Spinal cord (tissue), 10 donors: ENCODE measurements at places on chromosomes 6 and 20. TPM values are rescaled to one million over a fixed set of nuclear protein-coding genes. Genes with fewer than 3 reads are reported as not detected.
A peak's percentile ranks its signal among the peaks of the same experiment; 100 is the strongest.

DNA sequence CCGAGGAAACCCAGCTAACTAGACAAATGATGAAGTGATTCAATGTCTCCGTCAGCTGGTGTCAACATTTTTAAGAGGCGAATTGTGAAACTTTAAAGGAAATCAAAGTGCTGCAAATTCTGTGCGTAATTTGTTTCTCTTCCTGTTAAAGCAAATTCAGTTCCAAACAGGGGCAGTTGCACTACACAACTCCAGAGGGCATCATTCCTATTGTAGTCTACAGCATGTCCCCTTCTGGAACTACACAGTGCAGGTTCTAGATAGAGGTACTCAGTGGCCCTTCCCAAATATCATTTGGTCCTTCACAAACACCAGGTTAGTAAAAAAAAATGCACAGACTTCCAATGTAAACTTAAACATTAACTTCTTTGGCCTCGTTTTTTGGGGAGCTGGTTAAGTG lies 38.3 kb upstream of the SMLR1 start:
- H3K4me1 ChIP-seq: no peaks in the 10 kb centered on the region
- no peak overlapping the region for H3K4me3 ChIP-seq
- no peaks in the 10 kb centered on the region for H3K27me3 ChIP-seq
- H3K27ac ChIP-seq: no peak overlapping the region
- no peak for DNase-seq
- H3K36me3 ChIP-seq: no peaks in the 10 kb centered on the region

GRCh38 chr6:170404036-170404435 lies 97.5 kb downstream of the FAM120B start:
- H3K36me3 ChIP-seq: peaks cover 26% of the 10 kb centered on the region
- peaks cover 21% of the 10 kb centered on the region for H3K4me1 ChIP-seq
- peak; percentile 61 for DNase-seq

The NKX2-4 gene
- not detected for polyA plus RNA-seq

GRCh38 chr6:63635215-63635587 lies 401 bp upstream of the PHF3 start:
- H3K36me3 ChIP-seq: no peaks in the 10 kb centered on the region
- H3K4me3 ChIP-seq: peak overlapping the region; percentile 85
- H3K4me1 ChIP-seq: no peaks in the 10 kb centered on the region
- DNase-seq: no peak
- peak overlapping the region; percentile 86 for H3K27ac ChIP-seq

- H3K36me3 ChIP-seq: peaks cover 16% of the 10 kb centered on the region
- no peak for DNase-seq
- peak overlapping the region; percentile 79 for H3K27ac ChIP-seq
- H3K27me3 ChIP-seq: no peaks in the 10 kb centered on the region
- peak overlapping the region; percentile 84 for H3K4me3 ChIP-seq
Measured at GRCh38 chr20:45857882-45858216, 435 bp downstream of the ZSWIM3 start.

GRCh38 chr6:52341561-52342260 lies 20.2 kb upstream of the PAQR8 start:
- DNase-seq: no peak
- H3K27ac ChIP-seq: no peak overlapping the region
- no peak overlapping the region for H3K4me3 ChIP-seq
- H3K27me3 ChIP-seq: no peaks in the 10 kb centered on the region
- H3K36me3 ChIP-seq: no peaks in the 10 kb centered on the region

DNA sequence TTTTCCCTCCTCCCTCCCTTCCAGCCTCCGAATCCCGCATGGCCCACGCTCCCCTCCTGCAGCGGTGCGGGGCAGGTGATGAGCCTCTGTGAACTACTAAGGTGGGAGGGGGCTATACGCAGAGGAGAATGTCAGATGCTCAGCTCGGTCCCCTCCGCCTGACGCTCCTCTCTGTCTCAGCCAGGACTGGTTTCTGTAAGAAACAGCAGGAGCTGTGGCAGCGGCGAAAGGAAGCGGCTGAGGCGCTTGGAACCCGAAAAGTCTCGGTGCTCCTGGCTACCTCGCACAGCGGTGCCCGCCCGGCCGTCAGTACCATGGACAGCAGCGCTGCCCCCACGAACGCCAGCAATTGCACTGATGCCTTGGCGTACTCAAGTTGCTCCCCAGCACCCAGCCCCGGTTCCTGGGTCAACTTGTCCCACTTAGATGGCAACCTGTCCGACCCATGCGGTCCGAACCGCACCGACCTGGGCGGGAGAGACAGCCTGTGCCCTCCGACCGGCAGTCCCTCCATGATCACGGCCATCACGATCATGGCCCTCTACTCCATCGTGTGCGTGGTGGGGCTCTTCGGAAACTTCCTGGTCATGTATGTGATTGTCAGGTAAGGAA lies at the start of gene OPRM1:
OPRM1 (plus strand) TSS at position 10 of the 612 bp plus-strand sequence; CDS start at position 315, 305 bp downstream.
- H3K27me3 ChIP-seq: peaks cover 3% of the 10 kb centered on the region
- no peak within 1 kb of the TSS for H3K27ac ChIP-seq
- DNase-seq: peak; percentile 82
- peak within 1 kb of the TSS; percentile 35 for H3K4me3 ChIP-seq

GRCh38 chr6:113856625-113857555 lies at the start of gene MARCKS:
TSS of gene MARCKS (plus strand) at chr6:113857345. CDS start at chr6:113857746, 401 bp downstream.
- peak; percentile 89 for DNase-seq
- H3K36me3 ChIP-seq: peaks cover 7% of the 10 kb centered on the region
- H3K27ac ChIP-seq: peak within 1 kb of the TSS; percentile 100
- H3K27me3 ChIP-seq: no peaks in the 10 kb centered on the region

- DNase-seq: no peak
- no peak overlapping the region for H3K27ac ChIP-seq
- peaks cover 13% of the 10 kb centered on the region for H3K4me1 ChIP-seq
- no peaks in the 10 kb centered on the region for H3K27me3 ChIP-seq
Measured at GRCh38 chr6:157152556-157152955, 170.8 kb downstream of the TMEM242 start.

DNA sequence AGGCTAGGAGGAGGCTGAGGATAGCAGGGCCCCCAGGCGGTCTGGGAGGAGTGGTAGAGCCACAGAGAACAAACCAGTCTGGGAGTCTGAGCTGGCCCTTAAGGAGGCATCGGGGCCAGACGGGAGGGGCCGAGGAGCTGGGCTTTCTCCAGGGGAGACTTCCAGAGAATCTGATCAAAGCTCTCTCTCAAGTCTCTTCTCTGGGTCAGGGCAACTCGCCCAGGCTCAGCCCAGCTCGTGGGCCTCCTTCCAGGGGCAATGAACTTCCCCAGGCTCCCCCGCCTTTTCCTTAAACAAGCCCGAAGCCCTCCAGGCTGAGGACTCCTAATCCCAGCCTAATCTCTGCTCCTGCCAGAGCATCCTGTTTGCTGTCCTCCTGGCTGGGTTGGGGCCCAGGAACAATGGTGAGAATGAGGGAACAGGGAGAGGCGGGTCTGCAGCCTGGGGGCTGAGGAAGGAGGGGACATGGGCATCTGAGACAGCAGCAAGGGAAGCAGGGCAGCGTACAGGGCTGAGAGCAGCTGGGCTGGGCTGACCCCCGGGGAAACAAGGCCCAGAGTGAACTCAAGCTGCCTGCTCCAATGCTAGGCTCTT lies 173.6 kb downstream of the ANKRD60 start:
- peaks cover 12% of the 10 kb centered on the region for H3K4me1 ChIP-seq
- no peaks in the 10 kb centered on the region for H3K36me3 ChIP-seq
- H3K4me3 ChIP-seq: no peak overlapping the region
- peak; percentile 35 for DNase-seq
- no peaks in the 10 kb centered on the region for H3K27me3 ChIP-seq
- H3K27ac ChIP-seq: peak overlapping the region; percentile 41
